ENCODE measurements at places on chromosomes 5 and 9. TPM values are rescaled to one million over a fixed set of nuclear protein-coding genes. Genes with fewer than 3 reads are reported as not detected.
A peak's percentile ranks its signal among the peaks of the same experiment; 100 is the strongest.

- DNase-seq: no peak
These were observed 15.6 kb upstream of the SPATA24 start for GRCh38 chr5:139419226-139420192.

GRCh38 chr5:81553567-81554212, 159.8 kb upstream of the ACOT12 start:
- peak; percentile 13 for DNase-seq

- peak; percentile 56 for DNase-seq
These were observed 165.5 kb upstream of the NFIL3 start for GRCh38 chr9:91589101-91589553.

- no peak for DNase-seq
These were observed 65.2 kb downstream of the ZNF366 start for GRCh38 chr5:72441862-72442540.

DNA sequence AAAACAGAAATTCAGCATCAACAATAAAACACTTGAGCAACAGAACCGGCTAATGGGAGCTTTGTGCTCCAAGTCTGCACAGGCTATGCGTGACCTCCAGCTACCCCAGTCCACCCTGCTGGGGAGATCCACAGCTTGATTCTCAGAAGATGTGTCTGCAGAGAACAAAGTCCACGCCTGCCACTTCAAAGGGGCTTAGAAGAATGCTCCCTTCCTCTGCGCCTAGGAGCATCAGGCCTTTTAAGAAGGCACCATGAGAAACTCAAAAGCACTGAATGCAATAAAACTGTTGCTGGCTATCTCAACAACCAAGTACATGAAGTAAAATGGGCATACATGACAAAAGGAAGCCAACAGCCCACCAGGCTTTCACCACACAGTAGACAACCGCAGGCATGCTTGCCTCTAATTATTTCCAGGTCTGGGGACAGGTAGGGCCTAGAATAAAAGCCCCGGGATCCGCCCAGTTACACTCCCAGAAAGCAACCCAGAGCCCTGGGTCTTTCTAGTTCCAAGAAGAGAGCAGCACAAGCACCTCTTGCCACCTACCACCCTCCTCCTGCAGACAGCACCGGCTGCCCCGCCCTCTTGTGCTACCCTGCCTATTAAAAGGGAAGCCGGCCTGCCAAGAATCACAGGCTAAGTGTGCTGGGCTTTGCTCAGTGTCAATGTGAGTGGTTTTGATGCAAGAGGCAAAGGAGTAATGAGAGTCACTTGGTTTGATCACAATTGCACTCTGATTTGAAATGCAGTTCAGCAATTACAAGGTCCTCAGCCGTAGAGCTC, 123.2 kb downstream of the SPOCK1 start:
- DNase-seq: peak; percentile 35

DNA sequence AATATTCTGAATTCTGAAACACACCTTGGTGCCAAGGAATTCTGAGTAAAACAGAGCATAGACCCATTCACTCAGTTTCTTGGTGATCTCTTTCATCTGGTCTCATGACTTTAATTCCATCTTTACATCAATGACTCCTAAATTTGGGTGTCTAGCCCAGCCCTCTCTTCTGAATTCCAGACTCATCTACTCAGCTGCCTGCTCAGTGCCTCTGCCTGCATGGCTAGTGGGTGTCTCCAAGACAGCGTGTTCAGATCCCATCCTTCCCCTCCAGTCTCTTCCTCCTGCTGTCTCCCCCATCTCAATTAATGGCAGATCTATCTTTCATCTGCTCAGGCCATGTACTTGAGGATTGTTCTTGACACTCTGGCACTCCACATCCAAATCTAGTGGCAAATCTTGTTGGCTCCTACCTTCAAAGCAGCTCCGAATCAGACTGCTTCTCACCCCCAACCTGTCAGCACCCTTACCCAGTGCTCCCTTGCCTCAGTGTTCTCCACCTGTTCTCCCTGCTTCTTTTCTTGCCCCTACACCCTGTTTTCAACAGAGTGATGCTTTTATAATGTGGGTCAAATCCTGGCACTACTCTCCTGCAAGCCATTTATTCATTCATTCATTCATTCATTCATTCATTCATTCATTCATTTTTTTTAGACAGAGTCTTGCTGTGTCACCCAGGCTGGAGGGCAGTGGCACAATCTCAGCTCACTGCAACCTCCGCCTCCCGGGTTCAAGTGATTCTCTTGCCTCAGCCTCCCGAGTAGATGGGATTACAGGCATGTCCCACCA, 5.3 kb downstream of the CAVIN4 start:
- no peak for DNase-seq

Gene AGXT2
- 0.18 TPM for polyA plus RNA-seq

Gene LMX1B
- polyA plus RNA-seq: 0.10 TPM

Gene FOXD4L5
- 0.46 TPM for polyA plus RNA-seq

Gene TMEM174
- not detected for polyA plus RNA-seq

Gene CNTLN
- polyA plus RNA-seq: 17.4 TPM

Gene ANKRD18B
- polyA plus RNA-seq: 0.50 TPM
